ENCODE measurements at places on chromosomes 6 and 20.

DNA sequence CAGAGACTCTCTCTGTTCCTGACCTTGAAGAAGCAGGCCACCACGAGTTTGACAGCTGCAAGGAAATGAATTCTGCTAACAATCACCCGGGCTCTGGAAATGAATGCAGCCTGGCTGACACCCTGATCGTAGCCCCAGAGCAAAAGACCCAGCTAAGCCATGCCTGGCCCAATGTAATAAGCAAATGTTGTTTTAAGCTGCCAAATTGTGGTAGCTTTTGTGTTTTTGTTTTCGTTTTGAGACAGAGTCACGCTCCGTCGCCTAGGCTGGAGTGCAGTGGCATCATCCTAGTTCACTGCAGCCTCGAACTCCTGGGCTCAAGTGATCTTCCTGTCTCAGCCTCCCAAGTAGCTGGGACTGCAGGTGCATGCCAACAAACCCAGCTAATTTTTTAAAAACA lies 3.3 kb upstream of the OXT start:
- ATAC-seq, result no peak

GRCh38 chr6:104326173-104327001 lies 533.3 kb downstream of the HACE1 start:
- peak; percentile 28 for ATAC-seq

DNA sequence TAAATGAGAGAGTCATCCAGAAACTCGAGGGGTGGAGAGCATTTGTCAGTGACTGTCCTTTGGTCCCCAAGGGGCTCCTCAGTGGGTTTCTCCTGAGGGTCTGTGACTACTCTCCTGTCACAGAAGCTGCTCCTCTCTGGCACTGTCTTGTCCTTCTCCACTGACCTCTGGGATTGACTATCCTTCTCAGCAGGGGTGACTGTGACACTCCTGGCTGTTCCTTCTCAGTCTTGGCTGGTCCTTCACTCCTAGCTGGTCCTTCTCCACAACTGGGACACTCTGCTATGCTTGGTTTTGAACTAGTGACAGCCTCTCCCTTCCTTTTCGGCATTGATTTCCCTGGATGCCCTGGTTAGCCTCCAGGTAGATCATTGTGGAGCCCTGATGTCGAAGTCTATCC lies 33.5 kb downstream of the DYNLT1 start:
- ATAC-seq, result no peak

DNA sequence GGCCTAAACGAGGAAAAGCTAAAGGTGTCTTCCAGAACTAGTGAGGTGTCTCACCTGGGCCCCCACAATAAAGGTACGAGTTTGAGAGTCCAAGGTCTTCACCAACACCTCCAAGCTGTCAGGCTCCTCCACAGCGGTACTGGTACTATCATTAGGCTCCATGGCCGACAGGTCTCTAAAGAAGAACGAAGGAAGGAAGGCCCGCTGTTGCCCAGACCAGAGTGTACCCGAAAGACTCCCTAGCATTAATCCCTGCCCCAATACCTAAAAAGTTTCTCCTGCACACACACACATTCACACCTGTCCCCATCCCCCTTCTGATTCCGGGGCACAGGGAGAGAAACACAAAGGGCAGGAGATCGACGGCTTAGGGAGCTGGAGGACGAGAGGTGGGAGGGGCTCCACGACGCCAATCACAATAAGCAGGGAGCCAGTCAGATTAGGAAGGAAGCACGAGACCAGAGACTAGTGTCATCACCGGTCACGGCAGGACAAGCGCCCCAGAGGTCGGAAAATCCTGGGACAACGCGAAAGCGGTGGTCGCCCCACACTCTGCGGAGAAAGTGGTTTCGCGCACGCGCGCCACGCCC lies 764 bp downstream of the BAG6 start:
- ATAC-seq, result peak; percentile 72

DNA sequence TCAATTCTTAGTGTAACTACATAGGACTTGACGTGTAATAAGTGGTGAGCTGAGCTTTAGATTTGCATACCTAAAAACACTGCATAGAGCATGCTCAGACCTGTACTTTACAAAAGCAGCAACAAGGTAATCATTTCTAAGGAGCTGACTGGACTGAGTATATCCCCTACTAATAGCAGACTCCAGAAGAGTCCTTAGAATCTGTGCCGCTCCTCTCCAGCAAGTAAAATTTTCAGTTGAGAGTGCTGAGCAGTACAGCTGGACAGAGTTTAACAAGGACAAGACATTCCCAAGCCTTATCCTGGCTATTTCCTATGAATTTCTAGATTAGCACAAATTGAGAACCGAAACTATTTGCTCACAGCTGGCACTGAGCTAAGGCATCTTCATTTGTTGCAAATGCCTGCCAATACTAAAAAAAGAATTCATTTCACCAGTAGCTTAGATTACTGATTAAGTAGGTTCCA lies 26.1 kb upstream of the KLHL31 start:
- no peak for ATAC-seq

- peak; percentile 40 for ATAC-seq
Observed at GRCh38 chr6:167528239-167528638, 203.4 kb downstream of the TTLL2 start.

GRCh38 chr6:135703621-135704020 lies 147.9 kb upstream of the PDE7B start:
- peak; percentile 88 for ATAC-seq

- ATAC-seq, result peak; percentile 28
Observed at GRCh38 chr6:34236131-34236442, 586 bp upstream of the HMGA1 start.

- no peak for ATAC-seq
Observed at GRCh38 chr6:46584586-46584985, 68.0 kb downstream of the CYP39A1 start.

- ATAC-seq, result no peak
Observed at GRCh38 chr6:69280858-69281257, 516.0 kb downstream of the LMBRD1 start.

DNA sequence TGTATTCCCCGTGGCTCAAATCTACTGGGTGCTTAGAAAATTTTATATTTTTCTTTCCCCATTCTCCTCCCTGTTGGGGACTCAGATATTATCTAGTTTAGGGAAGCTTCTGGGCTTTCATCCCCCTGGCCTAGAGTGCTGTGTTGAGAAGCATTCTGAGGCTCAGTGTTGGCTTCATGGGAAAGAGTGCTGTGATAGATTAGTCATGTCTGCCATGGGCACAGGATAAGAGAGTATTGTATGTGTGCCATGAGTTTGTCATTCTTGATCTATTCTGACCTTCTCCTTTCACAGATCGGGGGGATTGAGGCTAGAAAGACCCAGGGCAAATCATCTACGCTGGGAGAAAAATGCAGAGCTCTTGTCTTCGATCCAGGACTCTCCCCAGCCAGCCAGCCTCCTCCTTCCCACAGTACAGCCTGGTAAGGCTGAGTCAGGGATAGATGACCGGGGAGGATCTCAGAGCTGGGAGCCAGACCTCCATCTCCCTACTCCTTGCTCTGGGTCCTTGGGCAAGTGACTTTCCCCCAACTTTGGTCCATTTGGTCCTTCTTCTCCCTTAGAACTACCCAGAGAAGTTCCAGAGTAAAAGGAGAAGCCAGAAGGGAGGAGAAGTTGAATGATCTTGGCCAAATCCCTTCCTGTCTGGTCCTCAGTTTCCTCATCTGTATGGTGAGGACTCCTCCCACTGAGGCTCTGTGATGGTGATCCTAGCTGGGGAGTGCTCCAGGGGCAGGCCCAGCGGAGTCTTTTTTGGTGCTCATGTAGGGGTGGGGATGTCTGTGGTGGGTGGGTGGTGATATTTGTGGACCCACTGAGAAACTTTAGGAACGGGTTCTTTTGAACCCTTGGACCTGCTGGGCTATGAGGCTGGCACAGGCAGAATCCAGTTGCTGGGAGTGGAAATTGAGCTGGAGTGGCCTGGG lies 5.0 kb downstream of the SRC start:
- ATAC-seq, result no peak

GRCh38 chr6:85278466-85279035 lies 171.3 kb upstream of the NT5E start:
- ATAC-seq, result no peak

DNA sequence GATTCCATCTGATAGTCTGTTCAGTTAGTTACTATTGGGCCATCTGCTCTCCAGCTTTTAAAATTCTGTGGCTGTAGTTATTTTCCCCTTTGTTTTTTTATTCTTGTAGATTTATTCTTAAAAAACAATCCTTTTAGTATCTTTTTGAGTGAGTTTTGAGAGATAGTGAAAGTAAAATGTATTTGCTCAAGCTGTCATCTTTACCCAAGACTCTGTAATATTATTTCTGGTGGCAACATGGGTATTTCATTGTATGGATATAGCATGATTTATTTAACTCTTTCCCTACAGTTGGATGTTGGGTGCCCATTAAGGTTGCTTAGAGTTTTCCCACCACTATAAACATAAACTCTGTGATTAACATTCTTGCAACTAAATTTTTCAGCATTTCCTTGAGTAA lies 24.6 kb downstream of the STK4 start:
- ATAC-seq, result peak; percentile 34

- no peak for ATAC-seq
Observed at GRCh38 chr20:59735917-59736316, 131.6 kb downstream of the PHACTR3 start.
